NCI-H774 (cell line): ENCODE measurements at places on chromosomes 2 and 18.

- no peak for DNase-seq
Observed at GRCh38 chr2:112572005-112572404, 12.4 kb upstream of the CHCHD5 start.

GRCh38 chr2:191318729-191319078 is 73.5 kb downstream of the MYO1B start:
- no peak for DNase-seq

DNA sequence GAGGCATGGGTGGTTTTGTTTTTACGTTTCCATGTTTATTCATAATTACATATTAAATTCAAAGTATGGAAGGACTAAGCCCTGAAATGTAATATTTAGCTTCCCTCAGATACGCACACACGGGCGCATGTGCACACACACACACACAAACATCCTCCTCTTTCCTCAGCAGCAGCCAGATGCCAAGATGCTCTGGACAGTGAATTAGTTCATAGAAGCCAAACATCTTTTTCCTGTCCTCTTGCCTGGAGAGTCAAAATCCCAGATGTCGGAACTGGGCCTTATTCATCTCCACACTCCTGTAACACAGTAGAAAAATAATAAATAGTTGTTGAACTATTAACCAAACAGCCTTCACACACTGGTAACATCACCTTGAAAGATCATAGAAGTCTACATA is 273.1 kb downstream of the SP3 start:
- no peak for DNase-seq

GRCh38 chr2:88239781-88240180 is 69.6 kb downstream of the THNSL2 start:
- DNase-seq: no peak

DNA sequence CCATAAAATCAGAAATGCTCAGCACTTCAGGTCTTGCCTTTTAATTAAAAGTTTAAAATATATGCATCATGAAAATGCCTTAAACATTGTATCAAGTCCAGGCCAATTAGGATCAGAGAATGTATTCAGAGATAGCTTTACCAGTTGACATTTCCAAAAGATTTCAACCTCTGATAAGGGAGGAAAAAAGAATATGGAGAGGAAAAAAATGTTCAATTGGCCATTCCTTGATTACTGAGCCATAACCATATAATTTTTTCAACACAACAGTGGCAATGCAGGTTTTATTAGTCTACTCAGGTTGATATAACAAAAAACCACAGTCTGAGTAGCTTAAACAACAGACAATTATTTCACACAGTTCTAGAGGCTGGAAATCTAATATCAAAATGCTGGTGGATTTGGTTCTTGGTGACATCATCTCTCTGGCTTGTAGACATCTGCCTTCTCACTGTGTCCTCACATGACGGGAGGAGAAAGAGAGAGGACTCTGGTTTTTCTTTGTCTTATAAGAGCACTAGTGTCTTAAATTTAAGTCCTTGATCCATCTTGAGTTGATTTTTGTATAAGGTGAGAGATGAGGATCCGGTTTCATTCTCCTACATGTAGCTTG is 111.9 kb downstream of the IRS1 start:
- DNase-seq: no peak

DNA sequence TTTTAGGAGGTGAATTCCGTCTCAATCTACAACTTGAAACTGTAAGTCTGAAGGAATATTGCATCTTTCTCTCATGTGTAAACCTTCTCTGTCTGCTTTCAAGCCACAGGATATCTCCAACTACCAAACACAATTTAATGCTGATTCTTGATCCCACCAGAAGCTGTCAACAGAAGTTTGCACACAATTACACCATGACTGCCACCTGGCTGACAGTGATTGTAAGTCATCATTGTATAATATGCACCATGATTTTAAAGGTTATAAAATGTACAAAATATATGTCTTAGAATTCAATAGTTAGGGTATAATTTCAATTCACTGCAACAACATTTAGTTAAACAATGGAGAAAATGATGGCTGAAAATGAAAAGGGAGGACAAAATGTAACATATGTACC is 18.4 kb downstream of the PREPL start:
- no peak for DNase-seq

GRCh38 chr2:238895891-238896600 is 48.2 kb downstream of the TWIST2 start:
- no peak for DNase-seq

DNA sequence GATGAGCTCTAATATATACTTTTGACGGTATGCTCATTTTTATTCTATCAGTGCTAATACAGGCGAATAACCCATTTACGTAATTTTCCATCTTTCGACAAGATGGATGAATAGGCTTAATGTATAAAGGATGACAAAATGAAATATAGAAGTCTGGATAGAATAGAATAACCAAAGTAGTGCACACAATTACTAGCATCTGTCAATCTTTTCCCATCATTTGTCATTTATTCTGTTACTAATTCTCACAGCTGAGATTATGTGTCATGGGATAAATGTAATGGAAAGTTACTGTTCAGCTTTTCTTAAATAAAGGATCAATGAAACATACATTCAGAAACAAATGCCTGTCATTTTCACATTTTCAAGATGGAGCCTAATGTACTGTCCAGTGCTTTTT is 548.6 kb downstream of the LRRTM4 start:
- no peak for DNase-seq

GRCh38 chr2:196971574-196972279 is 45.2 kb upstream of the PGAP1 start:
- no peak for DNase-seq

DNA sequence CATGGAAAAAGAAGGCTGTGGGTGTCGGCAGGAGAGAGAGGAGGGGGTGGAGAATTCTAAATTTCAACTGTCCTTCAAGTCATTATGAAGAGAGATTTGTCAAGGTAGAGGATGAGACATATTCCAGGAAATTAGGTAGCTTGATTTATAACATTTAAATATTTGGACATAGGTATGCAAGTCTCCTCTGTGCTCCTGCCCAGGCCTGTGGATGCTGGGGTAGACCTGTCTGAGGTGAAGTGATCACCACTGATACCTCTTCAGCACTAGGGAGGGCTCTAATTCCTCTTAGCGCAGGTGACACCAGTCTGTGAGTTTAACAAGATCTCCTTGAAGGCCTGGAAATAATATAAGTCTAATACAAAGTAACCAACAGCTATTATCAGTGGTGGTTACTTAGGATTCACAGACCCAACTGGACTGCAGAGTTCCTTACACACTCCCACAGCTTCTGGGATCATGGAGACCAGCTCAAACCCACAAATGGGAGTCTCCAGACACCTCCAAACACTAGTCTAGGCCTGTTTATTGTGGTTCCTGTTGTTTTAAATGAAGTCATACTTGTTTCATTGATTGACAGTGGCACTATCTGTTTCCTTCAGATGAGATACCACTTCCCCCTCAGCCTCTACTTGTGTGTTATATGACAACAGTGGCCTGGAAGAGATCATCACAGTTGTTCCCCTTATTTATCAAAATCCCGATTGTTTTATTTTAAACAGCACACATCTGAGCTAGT is 104.1 kb upstream of the ITPRID2 start:
- no peak for DNase-seq

DNA sequence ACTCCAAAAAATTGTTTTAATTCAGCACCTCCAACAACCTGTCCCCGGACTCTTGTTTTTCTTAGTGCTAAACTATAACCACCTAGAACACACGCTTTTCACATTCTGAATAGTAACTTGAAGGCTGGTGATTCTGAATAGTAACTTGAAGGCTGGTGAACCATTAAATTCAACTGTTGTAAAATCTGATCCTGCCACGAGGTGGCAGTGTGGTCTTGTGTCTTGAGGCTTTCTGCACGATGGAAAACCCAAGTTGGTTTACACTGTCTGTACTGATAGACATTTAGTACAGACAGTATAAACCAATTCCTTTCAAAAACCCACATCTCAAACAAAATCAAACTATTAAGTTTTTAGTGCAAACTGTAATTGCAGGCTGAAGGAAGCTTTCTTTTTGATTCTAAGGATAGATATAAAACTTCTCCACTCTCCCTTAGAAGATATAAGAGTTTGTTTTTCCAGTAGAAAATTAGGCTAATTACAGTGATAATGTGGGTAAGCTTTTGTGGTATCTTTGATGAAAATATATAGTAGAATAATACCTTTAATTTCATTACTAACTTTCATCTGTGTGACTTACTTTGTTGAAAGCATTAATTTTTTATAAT is 57.6 kb downstream of the VAPA start:
- peak; percentile 57 for DNase-seq

- DNase-seq: no peak
Observed at GRCh38 chr18:78730546-78730945, 249.1 kb upstream of the SALL3 start.

DNA sequence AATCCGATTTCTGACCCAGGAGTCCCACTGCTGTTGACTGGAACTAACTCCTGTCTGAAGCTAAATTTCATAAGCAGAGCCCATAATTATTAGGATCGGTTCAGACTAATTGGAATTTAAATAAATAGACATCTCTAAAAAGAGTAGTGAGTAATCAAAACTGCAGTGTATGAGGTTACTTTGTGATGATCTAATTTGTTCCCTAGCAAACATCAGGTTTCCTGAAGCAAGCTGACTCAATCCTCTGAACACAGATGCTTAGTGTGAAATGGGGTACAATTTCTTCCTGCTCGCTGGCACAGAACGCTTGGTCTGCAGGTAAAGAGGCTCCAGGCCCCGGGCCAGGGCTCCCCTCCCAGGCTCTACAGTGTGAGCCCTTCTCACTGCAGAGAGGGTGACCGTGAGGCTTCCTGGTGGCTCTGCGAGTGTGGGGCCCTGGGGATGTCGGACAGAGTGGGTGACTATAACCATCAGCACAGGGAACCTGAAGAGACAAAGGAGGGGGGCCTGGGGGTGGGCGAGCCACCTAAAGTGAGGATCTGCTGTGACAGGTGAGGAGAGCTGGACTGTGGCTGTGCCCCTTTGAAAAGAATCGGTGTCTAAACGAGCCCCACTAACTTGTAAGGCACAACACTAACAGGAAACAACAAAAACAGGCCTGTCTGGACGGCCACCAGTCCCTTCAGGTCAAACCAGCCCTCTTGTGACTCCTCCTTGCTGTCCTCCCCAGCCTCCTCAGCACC is 20.2 kb downstream of the CHST10 start:
- DNase-seq: no peak

GRCh38 chr2:208174144-208174543 is 10.8 kb upstream of the CRYGA start:
- no peak for DNase-seq

DNA sequence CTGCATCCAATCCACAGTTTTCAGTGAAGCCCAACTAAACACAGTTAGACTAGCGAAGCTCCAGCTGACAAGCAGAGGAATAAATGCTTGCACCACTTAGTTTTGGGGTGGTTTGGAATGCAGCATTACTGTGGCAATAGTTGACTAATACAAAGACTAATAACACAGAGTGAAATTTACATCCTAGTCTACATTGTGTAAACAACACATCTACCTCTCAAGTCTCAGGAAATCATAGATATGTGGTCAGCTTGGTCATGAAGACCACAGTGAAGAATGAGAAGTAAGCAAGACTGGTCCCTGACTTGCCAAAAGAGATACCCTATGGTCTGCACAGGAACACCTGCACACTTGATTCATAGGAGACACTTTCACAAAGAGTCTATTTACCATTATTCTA is 155.1 kb upstream of the TANK start:
- DNase-seq: no peak

DNA sequence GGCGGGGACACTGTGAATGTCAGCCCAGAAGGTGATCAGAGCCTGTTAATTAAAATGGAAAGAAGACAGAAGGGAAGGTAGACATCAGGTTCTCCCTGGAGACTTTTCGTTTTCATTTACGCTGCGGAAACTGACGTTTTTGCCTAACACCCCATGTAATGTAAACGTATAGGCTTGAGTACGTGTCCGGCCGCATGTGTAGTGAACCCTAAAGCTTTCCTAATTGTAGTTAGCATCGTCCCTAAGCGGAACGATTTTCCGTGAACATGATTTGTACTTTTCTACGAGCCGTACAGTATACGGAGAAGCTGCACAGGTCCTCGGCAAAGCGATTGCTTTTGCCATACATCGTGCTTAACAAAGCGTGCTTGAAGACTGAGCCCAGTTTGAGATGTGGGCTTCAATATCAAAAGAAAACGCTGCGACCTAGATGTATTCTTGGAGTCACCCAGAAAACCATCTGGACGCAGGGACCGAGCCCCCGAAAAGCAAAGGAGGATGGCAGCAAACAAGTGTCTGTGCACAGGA is 284 bp downstream of the TIMM21 start:
- DNase-seq: no peak

GRCh38 chr2:76429374-76429773 is 718.7 kb upstream of the GCFC2 start:
- no peak for DNase-seq

- no peak for DNase-seq
Observed at GRCh38 chr2:231930593-231931281, 4.5 kb upstream of the NPPC start.

DNA sequence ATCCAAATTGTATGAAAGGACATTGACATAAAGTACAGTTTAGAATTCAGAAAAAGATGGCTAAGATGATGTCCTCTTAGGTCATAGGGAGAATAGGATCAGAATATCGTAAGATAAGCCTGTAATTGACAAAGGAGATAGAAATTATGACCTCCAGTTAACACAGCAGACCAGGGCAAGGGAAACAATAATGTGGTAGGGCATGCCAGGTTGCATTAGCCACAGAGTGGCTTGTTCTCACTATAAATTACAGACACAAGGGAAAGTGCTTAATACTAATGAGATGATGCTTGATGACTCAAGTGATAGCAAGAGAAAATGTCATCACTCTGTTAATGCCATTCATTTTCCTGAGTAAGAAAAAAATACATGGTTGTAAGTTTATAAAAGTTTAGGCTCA is 48.9 kb upstream of the LRP1B start:
- DNase-seq: no peak

- no peak for DNase-seq
Observed at GRCh38 chr18:49285627-49286026, 174.8 kb downstream of the DYM start.

- peak; percentile 80 for DNase-seq
Observed at GRCh38 chr18:69246027-69246426, 154.7 kb upstream of the DOK6 start.

DNA sequence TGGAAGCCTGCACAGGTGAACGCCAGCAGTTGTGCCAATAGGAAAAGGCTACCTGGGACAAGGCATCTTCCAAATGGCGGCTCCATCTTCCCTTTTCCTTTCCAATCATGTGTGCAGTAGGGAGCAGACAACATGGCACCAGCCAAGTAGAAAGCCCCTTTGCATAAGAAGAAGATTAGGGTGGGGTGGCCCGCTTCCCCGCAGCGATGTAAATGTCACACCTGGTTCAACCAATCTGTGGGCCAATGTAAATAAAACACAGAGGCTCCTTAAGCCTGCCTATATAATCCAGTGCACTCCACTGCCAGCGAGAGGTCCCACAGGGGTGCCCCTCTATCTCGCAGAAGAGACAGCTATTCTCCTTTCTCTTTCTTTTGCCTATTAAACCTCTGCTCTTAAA is 468.4 kb upstream of the CRIM1 start:
- no peak for DNase-seq
